Suppressor macrophage (primary cell): ENCODE measurements at places on chromosomes 5 and 9.

GRCh38 chr9:87498046-87498810 is 561 bp downstream of the DAPK1 start:
- peak; percentile 51 for DNase-seq

GRCh38 chr5:109396965-109397364 is 12.8 kb downstream of the PJA2 start:
- no peak for DNase-seq

- DNase-seq: peak; percentile 41
Observed at GRCh38 chr5:132260051-132260450, 2.6 kb downstream of the PDLIM4 start.

DNA sequence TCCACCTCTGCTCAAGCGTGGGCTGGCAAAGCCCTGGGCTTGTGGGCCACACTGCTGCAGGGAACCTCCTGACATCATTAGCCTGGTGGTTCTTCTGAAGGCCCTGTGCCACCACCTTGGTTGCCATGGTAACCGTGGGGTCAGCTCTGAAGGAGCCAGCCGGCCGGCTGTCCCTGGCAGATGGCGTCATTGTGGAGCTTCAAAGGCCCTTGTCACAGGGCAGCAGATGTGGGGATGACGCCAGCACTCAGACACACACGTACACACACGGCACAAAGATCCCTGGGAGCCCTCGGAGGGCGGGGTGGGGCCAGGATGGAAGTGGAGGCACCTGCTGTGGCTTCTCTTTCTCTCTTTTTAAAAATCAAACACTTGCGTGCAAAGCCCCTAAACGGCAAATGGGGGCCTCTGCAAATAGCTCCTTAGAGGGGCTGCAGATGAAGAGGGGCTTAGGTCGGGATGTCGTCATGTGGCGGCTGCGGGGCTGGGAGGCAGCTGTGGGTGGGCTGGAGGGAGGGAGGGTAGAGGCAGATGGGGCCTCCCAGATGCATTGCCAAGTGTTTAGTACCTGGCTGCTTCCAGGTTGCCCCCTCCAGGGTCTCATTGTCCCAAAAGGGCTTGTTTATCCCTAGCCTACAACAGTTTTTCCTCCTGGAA is 19.5 kb upstream of the RPL26L1 start:
- no peak for DNase-seq

- DNase-seq: no peak
Observed at GRCh38 chr5:151139646-151140045, 17.9 kb downstream of the ANXA6 start.

DNA sequence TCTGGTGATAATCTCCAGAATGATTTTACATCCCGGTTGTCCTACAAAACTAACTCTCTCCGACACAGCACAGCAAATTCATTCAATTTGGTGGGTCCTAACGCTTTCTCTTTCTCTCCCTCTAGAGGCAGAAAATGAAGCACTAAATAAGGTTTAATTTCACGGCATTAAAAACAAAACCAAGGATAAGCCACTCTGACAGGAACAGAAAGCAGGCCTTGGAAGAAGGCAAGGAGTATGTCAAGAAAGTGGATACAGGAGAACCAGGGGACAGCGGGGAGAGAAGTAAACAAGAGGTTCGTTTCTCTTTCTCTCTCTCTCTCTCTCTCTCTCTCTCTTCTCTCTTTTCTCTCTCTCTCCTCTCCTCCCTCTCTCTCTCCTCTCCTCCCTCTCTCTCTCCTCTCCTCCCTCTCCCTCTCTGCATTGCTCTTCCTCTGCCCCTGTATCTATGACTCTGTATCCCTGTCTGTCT is 49.8 kb downstream of the EBF1 start:
- DNase-seq: no peak

- DNase-seq: no peak
Observed at GRCh38 chr5:147327421-147327820, 92.6 kb downstream of the STK32A start.

DNA sequence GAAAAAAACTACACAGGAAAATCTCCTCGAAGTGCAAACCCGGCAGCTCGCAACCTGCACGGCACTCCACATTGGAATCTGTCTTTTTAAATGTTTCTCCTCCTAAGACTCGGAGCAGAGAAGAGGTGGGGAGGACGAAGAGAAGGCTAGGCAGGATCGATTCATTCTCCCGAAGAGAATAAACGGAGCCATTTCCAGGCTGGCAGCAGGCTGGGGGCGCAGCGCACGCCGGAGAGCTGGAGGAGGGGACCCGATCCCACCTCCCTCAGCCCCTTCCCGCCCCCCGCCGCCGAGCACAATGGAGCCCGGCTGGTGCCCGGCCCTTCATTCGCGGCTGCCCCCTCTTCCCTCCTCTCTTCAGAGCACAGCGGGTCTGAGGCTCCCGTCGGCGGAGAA is 628 bp downstream of the HOMER1 start:
- DNase-seq: no peak

DNA sequence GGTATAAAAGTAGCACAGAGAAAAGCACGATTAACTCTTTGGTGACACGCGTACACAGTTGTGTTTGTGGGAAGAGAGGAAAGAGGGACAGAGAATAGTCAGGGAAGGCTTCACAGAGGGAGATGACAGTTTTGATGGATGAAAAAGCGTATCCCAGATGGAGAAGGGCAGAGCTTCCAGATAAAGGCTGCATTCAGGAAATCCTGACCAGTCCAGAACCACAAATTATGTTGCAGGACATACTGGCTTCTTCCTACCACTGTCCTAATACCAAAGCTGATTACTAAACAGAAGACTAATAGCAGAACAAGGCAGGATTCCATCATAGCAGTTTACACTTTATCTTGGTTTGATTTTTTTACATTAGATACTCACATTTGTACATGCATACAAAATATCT is 34.5 kb downstream of the SLC31A2 start:
- peak; percentile 24 for DNase-seq

GRCh38 chr9:35727676-35728040 is 4.3 kb downstream of the TLN1 start:
- no peak for DNase-seq

DNA sequence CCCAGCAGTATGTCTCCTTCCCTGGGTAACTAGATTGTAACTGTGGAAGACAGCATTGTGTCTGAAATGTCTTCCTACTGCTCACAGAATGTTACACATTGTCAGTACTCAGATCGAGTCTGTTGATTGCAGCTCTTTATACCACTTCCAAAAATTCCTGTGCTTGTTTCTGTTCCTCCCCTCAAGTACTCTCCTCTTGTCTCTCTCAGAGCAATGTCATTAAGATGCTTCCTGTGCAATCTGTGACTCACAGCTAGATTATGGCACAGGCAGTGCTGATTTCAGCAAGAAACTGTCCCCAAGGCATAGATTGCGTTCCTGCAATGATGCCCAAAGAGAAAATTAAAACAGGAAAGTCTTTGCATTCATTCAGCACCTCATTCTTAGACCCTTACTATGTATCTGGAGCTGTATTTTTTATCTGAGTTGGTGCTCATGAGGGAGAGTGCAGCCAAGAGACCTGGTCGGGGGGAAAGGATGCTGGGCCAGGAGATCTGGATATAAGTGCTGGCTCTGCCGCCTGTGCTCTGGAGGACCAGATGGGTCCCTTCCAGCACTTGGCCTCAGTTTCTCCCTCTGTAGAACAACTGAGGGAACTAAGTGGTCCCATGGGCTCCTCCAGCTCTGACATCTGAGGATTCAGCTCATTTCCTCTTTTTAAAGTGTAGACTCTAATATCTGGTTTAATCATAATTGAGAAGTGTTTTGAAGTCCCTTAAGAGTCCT is 40.8 kb upstream of the GNPDA1 start:
- peak; percentile 91 for DNase-seq

DNA sequence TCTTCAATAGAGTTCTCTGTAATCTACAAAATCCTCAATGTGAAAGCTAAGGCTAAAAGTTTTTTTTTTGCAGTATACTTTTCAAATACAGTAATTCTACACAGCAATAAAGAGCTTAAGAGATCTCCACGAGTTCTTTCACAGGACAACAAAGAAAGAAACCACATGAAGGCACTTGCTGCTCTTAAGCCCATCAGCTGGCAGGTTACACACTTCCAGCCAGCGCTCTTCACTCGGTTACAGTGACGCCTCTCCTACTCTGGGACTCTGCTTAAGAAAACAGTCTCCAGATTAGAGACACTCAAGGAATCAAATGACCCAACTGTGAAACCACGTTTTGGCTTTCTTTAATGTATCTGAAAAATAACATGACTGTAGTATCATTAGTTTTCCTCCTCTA is 85.0 kb downstream of the ROR2 start:
- DNase-seq: no peak

DNA sequence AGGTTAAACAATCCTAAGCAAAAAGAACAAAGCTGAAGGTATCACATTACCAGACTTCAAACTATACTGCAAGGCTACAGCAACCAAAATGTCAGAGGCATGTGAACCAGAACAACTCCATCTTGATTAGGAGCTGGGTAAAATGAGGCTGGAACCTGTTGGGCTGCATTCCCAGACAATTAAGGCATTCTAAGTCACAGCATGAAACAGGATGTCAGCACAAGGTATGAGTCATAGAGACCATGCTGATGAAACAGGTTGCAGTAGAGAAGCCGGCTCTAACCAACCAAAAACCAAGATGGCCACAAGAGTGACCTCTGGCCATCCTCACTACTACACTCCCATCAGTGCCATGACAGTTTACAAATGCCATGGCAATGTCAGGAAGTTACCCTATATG is 252.0 kb downstream of the RASEF start:
- peak; percentile 11 for DNase-seq

DNA sequence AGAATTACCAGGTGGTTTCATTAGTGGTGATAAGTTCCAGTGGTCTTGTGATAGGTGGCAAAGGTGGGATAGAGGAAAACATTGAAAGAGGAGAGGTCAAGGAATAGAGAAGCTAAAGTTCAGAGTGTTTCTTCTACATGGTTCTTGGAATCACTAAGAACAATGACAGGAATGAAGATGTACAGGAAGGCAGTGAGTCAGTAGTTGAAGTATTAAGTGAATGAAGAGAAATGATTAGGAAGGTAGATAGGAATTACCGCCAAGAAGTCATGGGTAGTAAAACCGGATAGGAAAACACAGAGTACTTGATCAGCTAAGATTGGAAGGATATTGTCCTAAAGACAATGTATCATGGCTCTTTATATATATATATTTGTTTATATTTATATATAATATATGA is 37.9 kb upstream of the RASA1 start:
- no peak for DNase-seq

GRCh38 chr5:127571314-127572131 is 54.1 kb downstream of the PRRC1 start:
- DNase-seq: no peak

DNA sequence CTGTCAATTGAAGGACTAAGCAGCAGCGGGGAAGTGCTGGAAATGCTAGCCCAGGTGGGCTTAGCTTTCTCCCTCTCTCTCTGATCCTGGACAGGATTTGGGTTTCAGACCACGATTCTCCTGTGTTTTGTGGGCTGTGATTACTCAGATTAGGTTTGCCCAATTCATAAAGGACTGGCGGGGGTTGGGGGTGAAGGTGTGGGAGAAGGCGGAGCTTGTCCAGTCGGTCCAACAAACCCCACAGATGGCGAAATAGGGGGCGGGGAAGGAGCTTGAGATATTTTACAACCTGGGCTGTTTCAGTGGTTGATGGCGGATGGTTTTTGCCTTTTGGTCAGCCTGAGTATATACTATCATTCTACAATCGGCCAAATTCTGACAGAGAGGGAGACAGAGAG is 35.2 kb downstream of the PCDHAC2 start:
- no peak for DNase-seq

GRCh38 chr5:74310386-74310785 is 330.1 kb downstream of the ENC1 start:
- no peak for DNase-seq

- peak; percentile 65 for DNase-seq
Observed at GRCh38 chr9:124818431-124819281, 34.6 kb upstream of the WDR38 start.

GRCh38 chr5:1165864-1166263 is 35.5 kb upstream of the SLC6A19 start:
- DNase-seq: no peak

DNA sequence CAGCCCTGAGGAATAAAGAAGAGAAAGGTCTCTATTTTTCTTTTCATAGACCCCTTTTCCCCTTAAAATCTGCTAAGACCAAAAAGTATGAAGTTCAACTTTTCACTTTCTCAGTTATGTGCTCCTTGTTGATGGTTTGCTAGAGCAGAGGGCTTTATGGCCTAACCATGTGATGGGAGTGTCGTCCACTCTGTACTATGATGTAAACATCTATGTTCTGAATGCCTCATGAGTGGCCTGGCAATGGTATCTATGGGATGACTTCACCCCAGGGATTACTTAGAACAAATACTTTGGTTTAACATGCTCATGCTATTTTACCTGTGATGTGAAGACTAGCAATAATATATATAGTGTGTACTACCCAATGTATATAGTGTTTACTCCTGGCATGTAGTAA is 43.7 kb upstream of the MIER3 start:
- DNase-seq: no peak

- no peak for DNase-seq
Observed at GRCh38 chr9:9099646-9100045, 1300.1 kb upstream of the DMAC1 start.

DNA sequence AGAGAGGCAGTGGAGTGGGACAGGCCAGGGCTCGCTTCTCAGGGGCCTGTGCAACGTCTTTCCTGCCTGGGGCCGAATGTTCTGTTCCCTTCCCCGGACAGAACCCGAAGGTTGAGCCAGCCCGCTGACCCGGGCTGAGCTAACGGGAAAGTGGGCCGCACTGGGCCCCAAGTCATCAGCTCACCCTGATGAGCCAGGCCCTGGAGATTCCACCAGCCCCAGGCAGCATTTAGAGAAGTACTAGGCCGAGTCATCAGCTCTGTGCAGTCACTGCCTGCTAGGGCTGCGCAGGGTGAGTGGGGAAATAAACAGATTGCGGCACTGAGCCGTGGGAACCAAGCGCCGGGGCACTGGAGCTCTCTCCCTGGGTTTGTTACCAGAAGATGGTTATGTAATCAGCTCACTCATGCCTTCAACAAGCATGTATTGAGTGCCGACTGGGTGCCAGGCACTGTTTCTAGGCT is 29.1 kb upstream of the DUSP1 start:
- peak; percentile 98 for DNase-seq

GRCh38 chr5:78824831-78825281 is 160.3 kb downstream of the ARSB start:
- no peak for DNase-seq

- DNase-seq: no peak
Observed at GRCh38 chr9:109098171-109098959, 21.4 kb downstream of the TMEM245 start.

- DNase-seq: no peak
Observed at GRCh38 chr9:133953976-133954709, 38.0 kb downstream of the VAV2 start.

DNA sequence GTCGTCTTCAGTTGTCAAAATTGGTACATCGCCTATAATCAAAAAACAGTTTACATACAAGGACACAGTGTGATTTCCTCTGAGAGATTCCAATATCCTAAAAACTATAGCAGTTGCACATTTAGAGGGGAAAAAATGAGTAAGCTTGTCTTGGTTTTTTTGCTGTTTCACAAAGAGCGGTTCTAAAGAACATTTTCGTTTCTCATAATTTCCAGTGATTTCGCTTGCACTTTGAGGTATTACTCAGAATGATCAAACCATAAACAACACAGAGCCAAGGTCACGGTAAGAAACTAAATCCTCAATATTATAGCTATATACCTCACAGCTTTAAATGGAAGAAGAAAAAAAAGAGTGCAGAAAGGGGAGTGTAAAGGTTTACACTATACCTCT is 861 bp downstream of the MTX3 start:
- DNase-seq: no peak
